ENCODE measurements at places on chromosomes 7 and 10.

- DNase-seq, result no peak
Observed at GRCh38 chr10:71547876-71548846, 151.4 kb downstream of the CDH23 start.

GRCh38 chr10:22805304-22805703 lies 90.9 kb upstream of the PIP4K2A start:
- DNase-seq, result no peak

- no peak for DNase-seq
Observed at GRCh38 chr10:111079781-111080180, 3.0 kb downstream of the ADRA2A start.

- no peak for DNase-seq
Observed at GRCh38 chr7:138004936-138005335, 3.0 kb upstream of the CREB3L2 start.

GRCh38 chr7:147858421-147858820 lies 732.1 kb upstream of the C7orf33 start:
- DNase-seq, result no peak

DNA sequence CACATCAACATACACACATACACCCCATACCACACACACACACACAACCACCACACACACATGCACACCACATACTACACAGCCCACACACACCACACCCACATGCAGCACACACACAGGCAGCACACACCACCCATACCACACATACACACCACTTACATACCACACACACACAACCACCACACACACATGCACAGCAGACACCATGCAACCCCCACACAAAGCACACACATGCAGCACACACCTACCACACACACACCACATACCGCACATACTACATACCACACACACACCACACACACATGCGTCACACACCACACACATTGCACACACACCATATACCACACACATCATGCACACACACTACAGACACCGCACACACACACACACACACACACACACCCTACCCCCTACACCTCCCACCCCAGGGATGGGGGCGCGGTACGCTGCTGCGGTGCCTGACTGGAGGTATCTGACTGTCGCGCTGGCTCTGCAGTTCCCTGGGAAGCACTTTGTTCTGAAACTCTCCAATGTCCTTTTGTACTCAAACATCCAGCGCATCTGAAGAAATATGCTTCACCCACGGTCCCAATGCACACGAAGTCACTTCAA lies 5.4 kb upstream of the TRPV6 start:
- no peak for DNase-seq

DNA sequence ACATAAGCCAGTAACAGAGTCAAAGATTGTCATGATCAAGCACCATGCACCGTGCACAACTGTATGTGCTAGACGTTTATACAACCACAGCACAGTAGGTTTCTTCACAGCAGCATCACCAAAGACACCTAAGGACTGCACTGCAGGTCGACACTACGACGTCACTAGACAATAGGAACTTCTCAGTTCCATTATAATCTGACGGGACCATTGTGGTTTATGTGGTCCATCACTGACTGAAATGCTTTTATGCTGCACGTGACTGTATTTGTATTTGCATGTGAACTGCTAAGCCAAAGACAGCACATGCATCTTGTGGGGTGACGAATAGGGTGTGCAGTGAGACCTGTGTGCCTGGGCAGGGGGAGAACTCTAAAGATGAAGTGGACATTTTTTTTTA lies 164.9 kb downstream of the PARD3 start:
- DNase-seq, result no peak

- no peak for DNase-seq
Observed at GRCh38 chr7:5424749-5425506, 1.3 kb upstream of the TNRC18 start.

GRCh38 chr10:86592413-86592812 lies 61.9 kb upstream of the OPN4 start:
- no peak for DNase-seq

GRCh38 chr7:145293228-145293701 lies 457.4 kb upstream of the TPK1 start:
- no peak for DNase-seq

DNA sequence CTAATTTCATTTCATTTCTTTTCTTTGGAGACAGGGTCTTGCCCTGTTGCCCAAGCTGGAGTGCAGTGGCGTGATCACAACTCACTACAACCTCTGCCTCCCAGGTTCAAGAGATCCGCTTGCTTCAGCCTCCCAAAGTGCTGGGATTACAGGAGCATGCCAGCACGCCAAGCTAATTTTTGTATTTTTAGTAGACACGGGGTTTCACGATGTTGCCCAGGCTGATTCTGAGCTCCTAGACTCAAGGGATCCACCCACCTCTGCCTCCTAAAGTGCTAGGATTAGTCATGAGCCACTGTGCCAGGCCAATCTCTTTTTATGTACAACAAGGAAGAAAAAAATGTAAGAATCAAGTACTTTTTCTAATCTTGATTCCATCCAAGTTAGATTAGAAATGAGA lies 10.7 kb upstream of the KMT2E start:
- no peak for DNase-seq

DNA sequence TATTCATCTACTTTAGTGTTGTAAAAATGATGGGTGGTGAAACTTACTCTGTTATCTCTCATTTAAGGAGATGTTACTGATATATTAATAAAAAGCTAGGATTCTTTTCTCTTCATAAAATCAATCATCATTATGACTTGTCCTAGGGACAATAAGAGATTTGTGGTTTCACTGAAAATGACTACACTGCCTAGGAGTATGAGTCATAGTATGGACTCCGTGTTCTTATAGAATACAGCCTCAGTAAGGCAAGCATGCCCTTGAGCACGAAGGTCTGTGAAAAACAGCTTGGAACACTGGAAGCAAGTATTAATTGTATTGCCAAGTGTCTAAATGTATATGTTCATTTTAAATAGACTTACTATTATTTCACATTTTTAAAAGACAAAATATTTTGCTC lies 749.2 kb upstream of the PCDH15 start:
- no peak for DNase-seq
